Aorta (tissue), 5 donors: ENCODE measurements at places on chromosomes 2 and 18. TPM values are rescaled to one million over a fixed set of nuclear protein-coding genes. Genes with fewer than 3 reads are reported as not detected.

The RUFY4 gene
- total RNA-seq: 0.45 TPM

The LDLRAD4 gene
- 112 TPM for total RNA-seq

The MATN3 gene
- 1.6 TPM for total RNA-seq

The ACTG2 gene
- total RNA-seq: 1,843 TPM

The DSC3 gene
- 2.3 TPM for total RNA-seq

The STK36 gene
- 21.8 TPM for total RNA-seq

The SPP2 gene
- total RNA-seq: not detected

The STAT4 gene
- total RNA-seq: 3.8 TPM

The PAX3 gene
- total RNA-seq: not detected

The LIMS2 gene
- 189 TPM for total RNA-seq

The COLEC11 gene
- total RNA-seq: 1.4 TPM

The SERPINB4 gene
- not detected for total RNA-seq

The VIL1 gene
- 0.65 TPM for total RNA-seq

The CERKL gene
- total RNA-seq: not detected

The REG3A gene
- total RNA-seq: 8.3 TPM

The GRB14 gene
- 6.2 TPM for total RNA-seq

The UGT1A10 gene
- not detected for total RNA-seq

The KLHL30 gene
- 9.0 TPM for total RNA-seq

The HOXD4 gene
- total RNA-seq: 9.8 TPM

The GPR35 gene
- total RNA-seq: 2.1 TPM

The HOXD3 gene
- 9.8 TPM for total RNA-seq

The IL1RN gene
- 7.1 TPM for total RNA-seq

The SLC38A11 gene
- 1.4 TPM for total RNA-seq

The L3MBTL4 gene
- total RNA-seq: 2.8 TPM

The CRACDL gene
- total RNA-seq: 7.5 TPM

The NCOA1 gene
- 68.1 TPM for total RNA-seq

The PROKR1 gene
- total RNA-seq: not detected

The NCKAP5 gene
- 2.4 TPM for total RNA-seq

The TEKT4 gene
- total RNA-seq: not detected

The RIT2 gene
- total RNA-seq: not detected
